ENCODE measurements at places on chromosomes 1 and 21.

- DNase-seq: no peak
These were observed 22.3 kb downstream of the ACP6 start for GRCh38 chr1:147647796-147648633.

- no peak for DNase-seq
These were observed 6.2 kb downstream of the SPRR4 start for GRCh38 chr1:152976688-152977087.

- DNase-seq: no peak
These were observed 99.4 kb upstream of the JUN start for GRCh38 chr1:58883037-58883887.

DNA sequence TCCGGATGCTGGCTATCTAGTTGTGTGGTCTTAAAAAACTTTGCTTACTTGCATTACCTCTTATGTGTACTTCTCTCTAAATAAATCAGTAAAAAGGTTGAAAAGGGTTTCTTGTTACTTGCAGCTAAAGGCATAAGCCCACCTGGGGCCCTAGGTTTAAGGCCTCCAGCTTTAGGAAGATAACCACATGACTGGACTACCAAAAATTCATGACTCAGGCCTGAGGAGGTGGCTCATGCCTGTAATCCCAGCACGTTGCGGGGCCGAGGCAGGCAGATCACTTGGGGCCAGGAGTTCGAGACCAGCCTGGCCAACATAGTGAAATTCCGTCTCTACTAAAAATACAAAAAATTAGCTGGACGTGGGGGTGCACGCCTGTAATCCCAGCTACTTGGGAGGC is 142.9 kb downstream of the APP start:
- no peak for DNase-seq

GRCh38 chr1:59738152-59738551 is 76.6 kb upstream of the HOOK1 start:
- no peak for DNase-seq

- DNase-seq: no peak
These were observed 13.2 kb upstream of the C2CD2 start for GRCh38 chr21:41966872-41967621.

DNA sequence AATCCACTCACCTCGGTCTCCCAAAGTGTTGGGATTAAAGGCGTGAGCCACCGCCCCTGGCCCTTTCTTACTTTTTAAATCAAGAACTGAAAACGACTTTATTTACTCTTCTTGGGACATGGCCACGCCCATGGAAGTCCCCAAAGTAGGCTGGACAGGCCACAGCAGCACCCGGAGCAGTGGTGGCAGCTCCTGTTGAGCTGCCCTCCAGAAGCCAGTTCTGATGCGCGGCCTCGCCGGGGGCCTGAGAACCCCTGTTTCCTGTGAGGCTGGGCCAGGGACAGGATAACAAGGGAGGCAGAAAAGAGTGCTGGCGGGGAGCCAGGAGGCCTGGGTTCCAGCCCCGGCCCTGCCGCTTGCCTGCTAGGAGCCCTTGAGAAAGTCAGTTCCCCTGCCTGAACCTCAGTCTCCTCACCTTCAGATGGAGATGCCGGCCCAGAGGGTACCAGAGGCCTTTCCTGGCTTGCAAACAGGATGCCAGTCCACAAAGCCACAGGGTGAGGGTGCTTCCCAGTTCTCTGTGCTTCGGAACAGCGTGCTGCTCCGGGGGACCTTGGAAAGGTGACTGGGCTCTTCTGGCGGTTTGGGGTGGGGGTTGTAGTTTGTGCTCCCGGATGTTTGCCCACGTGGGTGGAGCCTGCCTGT is 59.4 kb downstream of the RUNX3 start:
- DNase-seq: no peak

GRCh38 chr1:68620571-68620970 is 123.7 kb upstream of the DEPDC1 start:
- no peak for DNase-seq

GRCh38 chr1:243407284-243408018 is 151.6 kb downstream of the SDCCAG8 start:
- DNase-seq: no peak

- DNase-seq: no peak
These were observed 150.5 kb upstream of the RUNX3 start for GRCh38 chr1:25080294-25081209.

GRCh38 chr1:163227126-163227525 is 24.4 kb upstream of the RGS5 start:
- no peak for DNase-seq

DNA sequence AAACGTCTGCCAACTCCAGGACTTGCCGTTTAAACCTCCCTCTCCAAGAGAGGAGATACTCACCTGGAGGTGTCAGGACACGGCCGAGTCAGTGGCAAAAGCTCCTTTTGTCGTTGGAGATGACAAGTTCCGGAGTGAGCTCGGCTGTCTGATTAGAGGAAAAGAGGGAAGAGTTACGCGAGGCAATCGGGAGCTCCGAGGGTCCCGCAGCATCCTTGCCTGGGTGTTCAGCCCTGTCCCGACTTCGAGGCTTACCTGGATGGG is 497 bp downstream of the ID3 start:
- no peak for DNase-seq

GRCh38 chr1:209703834-209704504 is 677 bp upstream of the HSD11B1 start:
- no peak for DNase-seq

DNA sequence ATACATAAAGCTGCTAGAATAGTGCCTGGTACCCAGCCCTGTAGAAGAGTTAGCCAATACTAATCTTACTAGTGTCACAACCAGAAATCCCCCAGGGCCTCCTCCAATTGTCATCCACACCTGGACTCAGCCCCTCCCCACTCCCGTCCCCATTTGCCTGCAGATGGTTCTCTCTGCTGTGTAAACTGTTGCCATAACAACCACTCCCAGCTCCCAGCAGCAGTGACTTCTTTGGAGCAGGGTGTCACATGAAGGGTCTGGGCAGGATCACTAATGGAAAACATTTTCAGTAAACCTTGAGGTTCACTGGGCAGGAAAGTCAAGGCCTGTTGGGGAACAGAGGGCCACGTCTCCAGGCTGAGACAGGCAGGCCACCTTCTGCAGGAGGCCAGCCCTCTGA is 126.0 kb upstream of the IPO9 start:
- no peak for DNase-seq

- no peak for DNase-seq
These were observed 61.8 kb upstream of the SOD1 start for GRCh38 chr21:31597683-31598082.

DNA sequence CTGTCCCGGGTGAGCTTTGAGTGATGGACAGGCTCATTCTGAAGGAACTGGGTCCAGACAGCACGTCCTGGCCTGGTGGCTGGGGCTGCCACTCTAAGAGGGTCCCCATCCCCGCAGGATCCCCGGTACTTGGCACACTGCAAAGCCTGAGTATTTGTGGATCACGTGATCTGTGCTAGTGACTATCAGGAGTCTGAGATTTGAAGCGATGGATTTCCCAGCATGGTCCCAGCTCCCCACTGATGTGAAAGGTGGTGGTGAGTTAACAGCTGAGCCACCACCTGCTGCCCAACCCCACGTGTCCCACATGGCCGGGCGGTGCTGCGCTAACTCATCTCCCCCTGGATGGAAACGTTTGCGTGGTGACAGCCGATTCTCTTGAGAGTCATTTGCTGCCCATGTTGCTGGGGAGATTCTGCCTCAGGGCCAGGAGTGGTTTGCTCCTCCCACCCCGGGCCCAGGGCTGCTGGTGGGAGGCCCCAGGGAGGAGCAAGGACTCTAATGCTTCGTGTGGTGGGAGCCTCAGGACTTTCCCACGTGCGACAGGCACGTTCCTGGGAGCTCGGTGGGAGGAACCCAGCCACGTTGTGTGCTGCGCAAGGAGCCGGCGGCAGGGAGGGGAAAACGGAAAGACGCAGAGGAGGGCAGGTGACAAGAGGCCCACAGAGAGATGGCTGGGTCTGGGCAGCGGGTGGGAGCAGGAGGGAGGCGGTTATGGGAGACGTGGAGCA is 15.1 kb downstream of the FAAP20 start:
- no peak for DNase-seq

DNA sequence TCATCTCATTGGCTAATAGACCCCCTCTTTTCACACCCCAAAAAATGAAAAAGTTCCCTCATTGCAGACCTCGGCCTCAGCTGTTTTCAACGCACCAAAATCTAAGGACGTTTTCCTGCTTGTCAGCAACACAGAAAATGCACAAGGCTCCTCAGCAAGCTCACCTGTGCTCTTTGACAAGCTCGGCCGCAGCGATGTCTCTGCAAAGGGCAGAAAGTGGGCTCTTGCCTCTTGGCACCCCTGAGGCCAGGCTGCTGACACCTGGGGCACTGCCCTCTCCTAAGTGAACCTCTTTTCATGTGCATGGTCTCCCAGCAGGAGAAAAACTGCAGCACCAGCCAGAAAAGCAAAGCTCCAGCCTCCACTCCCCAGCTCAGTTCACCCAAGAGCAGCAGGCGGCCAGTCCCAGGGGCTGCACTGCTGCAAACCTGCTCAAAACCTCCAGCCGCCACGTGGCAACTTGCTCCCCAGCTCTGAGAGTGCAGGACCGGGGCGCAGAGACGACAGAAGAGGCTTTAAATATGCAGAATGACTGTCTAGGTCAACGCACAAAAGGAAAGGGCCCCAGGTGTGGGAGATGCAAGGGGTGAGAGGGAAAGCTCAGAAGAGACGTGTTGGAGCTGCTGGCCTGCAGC is 101.7 kb downstream of the PDE9A start:
- no peak for DNase-seq

- no peak for DNase-seq
These were observed 13.7 kb downstream of the ACTA1 start for GRCh38 chr1:229420224-229420623.

DNA sequence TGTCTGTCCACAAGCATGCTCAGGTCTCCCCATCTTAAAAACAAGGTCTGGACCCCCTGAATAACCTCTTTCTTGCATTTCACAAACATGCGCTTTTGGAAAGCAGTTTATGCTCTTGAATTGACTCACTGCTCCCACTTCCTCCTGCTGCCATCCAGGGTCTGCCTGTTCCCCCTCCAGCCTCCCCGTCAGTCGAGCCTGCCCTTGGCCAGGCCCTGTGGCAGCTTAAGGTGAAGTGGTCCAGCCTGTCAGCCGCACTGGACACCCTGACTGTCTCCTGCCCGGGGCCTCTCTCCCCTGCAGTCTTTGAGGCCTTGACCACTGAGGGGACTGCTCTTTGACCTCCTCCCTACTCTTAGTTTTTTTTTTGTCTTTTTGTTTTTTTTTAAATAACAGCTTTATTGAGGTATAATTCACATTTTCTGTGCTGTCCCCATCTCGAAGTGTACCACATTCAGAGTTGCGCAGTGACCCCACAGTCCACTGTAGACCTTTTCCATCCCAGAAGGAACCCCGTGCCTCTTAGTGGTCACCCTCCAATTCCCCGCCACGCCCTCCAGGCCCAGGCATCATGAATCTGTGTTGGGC is 18.3 kb downstream of the GPR137B start:
- DNase-seq: no peak

DNA sequence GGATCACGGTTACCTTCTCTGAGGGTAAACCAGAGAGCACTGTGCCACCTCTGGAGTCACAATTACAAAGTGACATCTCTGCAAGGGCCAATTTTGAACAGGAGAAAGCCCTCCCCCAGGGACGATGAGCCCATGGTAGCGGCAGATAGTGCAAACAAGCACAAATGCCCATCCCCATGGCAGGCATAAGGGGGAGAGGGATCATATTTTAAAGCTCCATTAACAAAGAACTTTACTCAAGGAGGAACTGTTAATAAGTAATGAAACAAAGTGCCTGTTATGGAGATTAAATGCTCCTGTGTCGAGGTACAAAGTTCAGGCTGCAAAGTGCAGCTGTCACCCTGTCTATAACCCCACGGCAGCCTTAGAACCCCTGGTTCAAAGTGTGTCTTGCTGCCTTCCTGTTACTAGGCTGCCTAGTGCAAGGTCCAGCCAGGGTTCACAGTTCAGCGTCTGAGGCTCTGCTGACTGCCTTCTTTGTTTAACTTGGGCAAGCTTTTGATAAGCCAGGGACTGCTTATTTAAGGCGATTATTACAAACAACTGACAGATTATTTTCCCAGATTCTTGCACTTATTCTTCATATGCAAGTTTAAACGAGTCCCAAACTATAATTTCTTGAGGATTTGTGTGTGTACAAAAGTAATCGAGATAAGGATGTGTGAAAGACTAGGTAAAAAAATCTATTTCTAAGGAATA is 75.7 kb upstream of the NRIP1 start:
- no peak for DNase-seq

GRCh38 chr1:165524639-165525285 is 19.0 kb upstream of the LRRC52 start:
- no peak for DNase-seq

- no peak for DNase-seq
These were observed 1.8 kb upstream of the CTPS1 start for GRCh38 chr1:40977716-40978115.
